ENCODE measurements at places on chromosomes 3 and 15. TPM values are rescaled to one million over a fixed set of nuclear protein-coding genes. Genes with fewer than 3 reads are reported as not detected.

Gene BFSP2
- not detected for total RNA-seq

Gene GRAMD2A
- 5.5 TPM for total RNA-seq

- DNase-seq, result peak; percentile 59
These were observed 260.1 kb upstream of the CTNNB1 start for GRCh38 chr3:40939030-40939740.

GRCh38 chr3:123324880-123325765 lies 123.4 kb downstream of the SEC22A start:
- DNase-seq, result no peak
